ENCODE measurements at places on chromosomes 16 and 17.

GRCh38 chr17:55822028-55822427 lies 71.2 kb downstream of the PCTP start:
- no peak for DNase-seq

DNA sequence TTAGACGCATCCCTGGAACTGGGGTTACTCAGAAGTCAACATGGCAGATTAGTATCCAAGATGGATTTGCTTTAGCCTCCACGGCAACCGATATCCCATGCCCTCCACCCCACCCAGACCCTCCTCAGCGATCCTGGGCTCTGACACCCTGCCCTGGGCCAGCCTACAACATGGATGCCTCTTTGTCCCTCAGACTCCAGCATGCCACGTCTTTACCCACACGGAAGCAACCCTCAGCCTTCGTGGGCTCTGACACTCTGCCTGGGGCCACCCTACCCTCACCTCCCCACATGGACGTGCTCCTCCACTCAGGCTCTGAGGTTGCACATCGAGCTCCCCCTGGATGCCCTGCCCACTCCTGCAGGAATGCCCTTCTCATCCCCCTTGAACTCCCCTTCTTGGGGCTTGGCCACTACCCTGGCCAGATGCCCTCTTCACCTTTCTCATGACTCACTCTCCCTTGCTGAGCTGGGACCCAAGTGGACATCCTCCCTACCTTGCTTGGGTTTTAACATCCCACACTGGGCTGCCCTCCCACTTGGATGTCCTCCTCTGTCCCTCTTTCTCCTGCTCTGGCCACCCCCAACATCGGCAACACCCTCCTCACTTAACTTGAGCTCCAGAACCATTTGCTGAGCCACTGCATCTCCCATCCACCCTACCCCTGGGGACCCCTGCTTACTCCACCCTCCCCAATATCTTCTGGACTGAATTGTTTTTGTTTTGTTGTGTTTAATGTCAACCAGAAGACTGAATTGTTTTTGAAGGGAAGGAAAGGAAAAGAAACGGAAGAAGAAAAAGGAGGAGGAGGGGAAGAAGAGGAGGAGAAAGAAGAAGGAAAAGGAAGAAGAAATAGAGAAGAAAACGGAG lies 18.3 kb upstream of the TMEM92 start:
- DNase-seq = no peak

GRCh38 chr16:57575468-57576277 lies 33.2 kb downstream of the ADGRG5 start:
- DNase-seq = no peak

DNA sequence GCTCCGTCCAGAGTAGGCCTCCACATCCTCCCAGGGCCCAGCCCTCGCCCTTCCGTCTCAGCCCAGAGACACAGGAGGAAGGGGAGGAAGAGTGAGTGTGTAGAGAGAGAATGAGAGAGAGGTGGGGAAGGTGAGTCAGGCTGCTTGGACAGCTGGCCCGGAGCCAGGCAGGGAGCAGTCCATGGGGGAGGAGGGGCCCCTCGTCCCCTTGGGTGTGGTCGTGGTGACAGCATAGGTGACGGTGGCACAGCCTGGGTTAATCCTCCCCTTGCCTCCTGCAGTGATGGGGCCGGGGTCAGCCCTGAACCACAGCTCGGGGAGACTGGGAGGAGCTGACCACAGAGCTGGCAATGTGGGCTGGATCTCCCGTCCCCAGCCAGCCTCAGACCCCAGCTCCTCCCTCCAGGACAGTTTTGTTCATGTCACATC lies 36.5 kb downstream of the FA2H start:
- no peak for DNase-seq

DNA sequence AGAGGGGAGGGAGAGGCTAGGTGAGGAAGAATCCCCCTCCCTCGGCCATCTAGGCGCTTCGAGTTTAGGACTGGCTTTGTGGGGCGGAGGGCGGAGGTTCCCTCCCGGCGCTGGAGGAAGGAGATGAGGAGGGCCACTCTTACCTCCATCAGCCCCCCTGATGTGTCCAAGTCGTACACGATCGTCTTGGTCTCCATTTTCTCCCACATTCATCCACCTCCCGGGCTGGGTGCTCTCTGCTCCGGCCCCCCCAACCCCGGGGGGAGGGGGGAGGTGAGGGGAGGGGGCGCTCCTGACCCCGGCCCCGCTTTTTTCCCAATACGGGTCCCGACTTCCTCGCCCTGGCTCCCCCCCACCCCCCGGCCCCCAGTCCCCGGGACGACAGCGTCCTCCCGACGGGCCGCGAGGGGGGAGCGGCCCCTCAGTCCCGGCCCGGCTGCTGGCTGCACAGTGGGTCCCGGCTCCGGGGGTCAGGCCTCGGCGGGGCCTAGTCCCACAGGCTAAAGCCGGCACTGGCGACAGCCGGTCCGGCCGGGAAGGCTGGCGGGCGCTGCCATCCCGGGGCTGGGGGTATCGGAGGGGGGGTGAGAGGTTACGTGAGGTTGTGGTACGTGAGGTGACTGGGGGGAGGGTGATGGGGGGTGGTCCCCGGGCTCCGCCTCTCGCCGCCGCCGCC lies 428 bp downstream of the PHF12 start:
- no peak for DNase-seq

GRCh38 chr17:73286863-73287296 lies 24.9 kb downstream of the CDC42EP4 start:
- no peak for DNase-seq

- no peak for DNase-seq
Observed at GRCh38 chr17:81332914-81333528, 37.9 kb upstream of the SLC38A10 start.

DNA sequence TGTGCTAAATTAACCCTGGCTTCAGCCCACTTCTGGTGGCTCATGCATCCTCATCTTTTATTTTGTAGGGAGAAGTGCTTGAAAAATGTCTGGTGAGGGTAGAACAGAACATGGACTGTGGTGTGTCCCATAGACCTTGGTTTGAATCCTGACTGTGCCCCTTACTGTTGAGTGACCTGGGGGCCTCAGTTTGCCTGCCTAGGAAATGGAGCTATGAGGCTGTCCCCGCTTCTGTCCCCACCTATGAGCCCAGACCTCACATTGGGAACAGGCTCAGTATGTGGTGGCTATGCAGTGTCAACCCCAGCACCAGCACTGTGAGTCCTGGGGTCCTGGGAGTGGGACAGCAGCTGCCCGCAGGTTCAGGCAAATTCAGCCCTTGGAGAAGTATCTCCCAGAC lies 186.3 kb upstream of the GSE1 start:
- no peak for DNase-seq

DNA sequence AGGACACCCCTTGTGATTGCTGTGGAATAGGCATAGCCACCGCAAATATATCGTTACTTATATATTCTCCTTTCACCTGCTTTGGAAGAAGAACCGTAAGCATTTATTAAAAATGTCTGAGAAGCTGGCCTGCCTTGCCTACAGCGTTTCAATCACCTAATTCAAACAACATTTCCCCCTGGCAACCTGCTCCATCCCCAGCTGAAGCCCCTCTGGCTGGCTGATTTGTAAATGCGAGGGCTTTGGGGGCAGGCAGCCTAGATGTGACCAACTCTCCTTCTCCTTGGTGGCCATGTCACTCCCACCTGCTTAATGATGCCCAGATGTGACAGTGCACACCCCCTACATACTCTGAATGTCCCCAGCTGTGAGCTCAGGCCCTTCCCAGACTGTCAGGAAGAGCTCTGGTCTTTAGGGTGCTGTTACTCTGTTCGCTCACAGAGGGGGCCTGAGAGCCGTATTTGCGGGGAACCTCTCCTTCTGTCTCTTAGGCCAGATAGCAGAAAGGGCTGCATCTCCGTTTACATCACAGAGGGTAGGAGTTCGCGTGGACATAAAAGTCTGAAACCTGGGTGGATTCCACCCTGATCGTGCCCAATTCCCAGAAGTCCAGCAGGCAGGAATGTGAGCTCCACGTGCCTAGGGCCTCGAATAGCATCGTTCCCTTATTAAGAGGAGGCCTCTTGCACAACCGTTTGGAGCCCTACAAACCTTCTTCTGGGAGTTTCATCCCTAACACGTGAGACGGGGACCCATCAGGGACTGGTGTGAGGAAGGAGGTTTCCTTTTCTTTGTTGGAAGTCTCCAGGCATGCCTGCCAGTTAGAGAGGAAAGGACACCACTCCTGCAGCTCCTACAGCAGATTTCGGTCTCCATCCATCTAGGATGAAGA lies 2.4 kb upstream of the SDK2 start:
- no peak for DNase-seq

DNA sequence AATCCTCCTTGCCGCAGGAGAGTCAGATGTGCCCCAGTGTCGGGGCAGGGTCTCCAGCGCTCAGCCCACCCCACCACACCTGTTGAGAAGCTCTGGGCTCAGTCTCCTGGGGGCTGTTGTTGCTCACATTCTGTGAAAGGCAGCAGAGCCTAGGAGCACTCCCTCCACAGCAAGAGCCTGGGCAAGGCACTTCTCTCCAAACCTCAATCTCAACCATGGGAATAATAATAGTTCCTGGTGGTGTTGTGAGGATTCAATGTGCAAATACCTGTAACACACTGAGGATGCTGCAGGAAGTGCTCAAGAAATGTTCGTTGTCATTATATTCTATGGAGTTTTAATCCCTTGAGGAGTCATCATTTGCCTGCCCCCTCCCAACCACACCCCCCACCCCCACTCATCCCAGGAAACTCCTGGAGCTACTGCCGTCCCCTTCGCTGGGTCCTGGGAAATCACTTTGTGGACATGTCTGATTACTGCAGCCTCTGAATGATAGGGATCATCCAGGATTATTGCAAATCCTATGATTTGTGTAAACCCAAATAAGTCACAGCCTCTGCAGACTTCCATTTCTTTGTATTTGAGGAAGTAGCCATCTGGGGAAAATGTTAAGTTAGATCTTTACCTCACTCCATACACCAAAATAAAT lies 61.5 kb downstream of the CCT6B start:
- no peak for DNase-seq

DNA sequence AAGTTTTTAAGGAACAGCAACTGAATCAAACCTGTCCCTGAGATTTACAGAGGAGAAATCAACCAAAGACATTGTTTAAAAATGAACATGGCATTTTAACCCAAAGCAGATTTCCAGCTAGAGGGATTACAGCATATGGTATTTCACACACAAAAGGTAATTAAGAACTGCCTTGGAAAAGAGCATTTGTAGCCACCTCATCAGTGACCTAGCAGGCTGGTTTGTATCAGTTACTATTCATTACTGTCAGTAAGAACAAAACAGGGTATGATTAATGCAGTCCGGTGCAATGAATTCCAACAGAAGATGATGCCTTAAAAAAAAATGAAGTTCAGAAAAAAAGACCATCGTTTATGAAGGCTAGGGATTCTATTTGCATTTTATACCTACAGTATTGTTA lies 219.9 kb downstream of the CHD9NB start:
- no peak for DNase-seq

GRCh38 chr17:50603340-50603739 lies 31.3 kb upstream of the ABCC3 start:
- DNase-seq = no peak

DNA sequence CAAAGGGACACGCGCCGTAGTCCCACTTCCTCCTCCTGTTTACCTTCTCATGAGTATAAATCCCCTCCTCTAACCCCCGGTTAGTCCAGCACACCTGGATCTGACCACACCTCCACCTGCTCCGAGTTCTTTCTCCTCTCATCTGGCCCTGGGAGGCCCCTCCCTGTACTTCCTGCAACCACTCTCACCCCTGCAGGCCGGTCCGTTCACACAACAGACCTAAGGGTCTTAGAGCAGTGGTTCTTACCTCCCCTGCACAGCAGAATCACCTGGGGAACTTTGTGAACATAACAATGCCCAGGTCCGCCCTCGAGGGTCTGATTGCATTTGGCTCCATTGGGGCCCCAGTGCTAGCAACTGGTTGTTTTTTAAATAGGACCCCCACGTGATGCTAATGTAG lies 24.8 kb downstream of the TMEM114 start:
- DNase-seq = no peak

- no peak for DNase-seq
Observed at GRCh38 chr17:3641014-3641413, 4.5 kb downstream of the CTNS start.

DNA sequence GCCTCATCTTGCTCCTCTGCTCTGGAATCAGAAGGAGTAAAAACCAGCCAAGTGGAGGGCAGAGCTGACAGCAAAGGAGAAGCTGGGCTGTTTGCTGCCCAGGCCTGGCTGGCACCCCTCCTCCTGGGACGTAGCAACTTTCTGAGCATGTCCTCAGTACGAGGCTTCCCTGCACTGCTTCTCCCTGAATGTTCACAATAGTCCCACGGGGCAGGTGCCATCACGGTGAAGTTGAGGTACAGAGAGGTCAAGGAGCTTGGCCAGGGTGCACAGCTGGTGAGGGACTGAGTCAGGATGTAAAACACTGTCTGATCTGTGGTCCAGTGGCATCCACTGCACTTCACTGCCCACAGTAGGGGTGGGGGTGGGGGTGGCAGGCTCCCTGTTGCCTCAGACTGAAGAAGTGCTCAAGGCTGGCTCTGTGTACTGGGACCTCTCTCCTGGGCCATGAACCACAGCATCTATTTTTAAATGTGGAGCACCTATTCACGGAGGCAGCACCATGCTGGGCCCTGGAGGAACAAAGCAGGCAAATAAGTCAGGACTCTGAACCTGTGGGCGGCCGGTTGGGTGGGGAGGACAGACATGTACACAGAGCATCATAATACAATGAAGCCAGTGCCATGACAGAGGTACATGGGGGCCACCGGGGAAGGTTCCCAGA lies 369.5 kb downstream of the SEC14L1 start:
- no peak for DNase-seq

DNA sequence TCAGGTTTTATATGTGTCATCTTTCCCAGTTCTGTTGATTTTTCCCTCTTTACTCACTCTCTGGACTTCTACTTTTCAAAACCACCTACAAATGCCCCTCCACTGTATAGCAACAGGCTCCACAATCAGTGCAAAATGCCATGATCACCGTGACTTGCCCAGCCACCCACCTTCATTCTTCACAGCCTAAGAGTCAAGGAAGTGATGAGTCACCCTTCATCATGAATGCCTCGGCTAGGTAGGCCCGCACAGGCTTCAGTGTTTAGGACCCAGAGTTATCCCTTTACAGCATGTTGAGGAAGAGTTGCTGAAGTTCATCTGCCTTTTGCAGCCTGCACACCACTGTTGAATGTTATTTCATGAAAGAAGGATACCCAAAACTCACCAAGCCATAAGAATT lies 158.6 kb downstream of the PMP22 start:
- no peak for DNase-seq

DNA sequence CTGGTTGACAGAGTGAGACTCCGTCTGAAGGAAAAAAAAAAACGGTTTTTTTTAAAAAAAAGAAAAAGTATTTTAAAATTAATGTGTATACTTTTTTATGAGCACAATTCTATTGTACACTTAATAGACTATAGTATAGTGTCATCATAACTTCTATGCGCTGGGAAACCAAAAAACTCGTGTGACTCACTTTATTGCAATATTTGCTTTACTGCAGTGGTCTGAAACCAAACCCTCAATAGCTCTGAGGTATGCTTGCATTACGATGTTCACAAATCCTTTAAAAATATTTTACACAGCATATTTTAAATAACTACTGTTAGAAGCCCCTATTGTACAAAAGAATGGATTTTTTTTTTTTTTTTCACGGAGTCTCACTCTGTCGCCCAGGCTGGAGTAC lies 12.4 kb upstream of the MAP2K6 start:
- no peak for DNase-seq
